Smooth muscle cell of the umbilical artery (primary cell): ENCODE measurements at places on chromosomes 1 and 21. TPM values are rescaled to one million over a fixed set of nuclear protein-coding genes. Genes with fewer than 3 reads are reported as not detected.

OR14K1 gene
- not detected in 2 replicates for total RNA-seq

SUSD4 gene
- total RNA-seq: under 0.01 and 0.09 TPM in 2 replicates

RIPPLY3 gene
- not detected in 2 replicates for total RNA-seq

SLC5A9 gene
- not detected in 2 replicates for total RNA-seq

SPRR2G gene
- not detected in 2 replicates for total RNA-seq

IPO9 gene
- total RNA-seq: 17.8 and 22.3 TPM in 2 replicates

DNAJB4 gene
- total RNA-seq: 73.9 and 169 TPM in 2 replicates

CYB561D1 gene
- 5.9 and 6.0 TPM in 2 replicates for total RNA-seq

EPHB2 gene
- total RNA-seq: 37.7 and 58.8 TPM in 2 replicates

PLD5 gene
- under 0.01 and 0.59 TPM in 2 replicates for total RNA-seq

HES4 gene
- total RNA-seq: 6.2 and 7.9 TPM in 2 replicates

CFH gene
- total RNA-seq: 175 and 259 TPM in 2 replicates

MSH4 gene
- 0.46 and 0.59 TPM in 2 replicates for total RNA-seq

AGT gene
- total RNA-seq: 0.09 TPM in 1 of 2 replicates, not detected in the other

CD5L gene
- not detected in 2 replicates for total RNA-seq

TRABD2B gene
- under 0.01 and 0.14 TPM in 2 replicates for total RNA-seq

PPIAL4G gene
- total RNA-seq: not detected in 2 replicates

CACNA1S gene
- not detected in 2 replicates for total RNA-seq
